ENCODE measurements at places on chromosomes 3 and 15.

DNA sequence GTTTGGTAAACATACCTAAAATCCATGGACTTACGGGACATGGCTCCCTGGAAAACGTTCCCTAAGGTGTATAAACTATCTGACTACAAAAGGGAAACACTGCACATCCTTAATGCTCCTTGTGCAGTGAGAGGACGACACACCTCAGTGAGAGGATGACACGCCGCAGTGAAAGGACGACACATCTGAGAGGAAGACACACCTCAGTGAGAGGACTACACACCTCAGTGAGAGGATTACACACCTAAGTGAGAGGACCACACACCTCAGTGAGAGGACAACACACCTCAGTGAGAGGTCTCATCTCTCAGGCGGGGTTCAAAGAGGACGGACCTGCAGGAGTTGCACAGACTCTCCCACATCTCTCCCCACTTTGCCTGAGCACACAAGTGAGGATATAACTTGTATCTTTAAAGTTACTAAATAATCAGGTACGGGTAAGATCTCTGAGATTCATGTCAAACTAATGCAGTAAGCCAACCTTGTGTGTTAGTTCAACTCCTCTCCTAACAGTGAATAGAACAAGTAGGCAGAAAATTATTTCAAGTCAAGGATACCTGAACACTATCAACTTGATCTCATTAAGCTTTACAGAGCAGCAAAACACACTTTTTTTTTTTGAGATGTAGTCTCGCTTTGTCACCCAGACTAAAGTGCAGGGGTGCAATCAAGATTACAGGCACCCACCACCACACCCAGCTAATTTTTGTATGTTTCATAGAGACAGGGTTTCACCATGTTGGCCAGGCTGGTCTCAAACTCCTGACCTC lies 32.1 kb downstream of the HERC2 start:
- DNase-seq: no peak

GRCh38 chr3:58581328-58582091 lies 4.3 kb upstream of the FAM107A start:
- DNase-seq: no peak

GRCh38 chr3:150252462-150252861 lies 155.6 kb upstream of the TSC22D2 start:
- DNase-seq: no peak

GRCh38 chr3:55621026-55621422 lies 133.9 kb upstream of the WNT5A start:
- DNase-seq: no peak

GRCh38 chr3:159786489-159787177 lies 202.0 kb upstream of the IL12A start:
- DNase-seq: no peak

DNA sequence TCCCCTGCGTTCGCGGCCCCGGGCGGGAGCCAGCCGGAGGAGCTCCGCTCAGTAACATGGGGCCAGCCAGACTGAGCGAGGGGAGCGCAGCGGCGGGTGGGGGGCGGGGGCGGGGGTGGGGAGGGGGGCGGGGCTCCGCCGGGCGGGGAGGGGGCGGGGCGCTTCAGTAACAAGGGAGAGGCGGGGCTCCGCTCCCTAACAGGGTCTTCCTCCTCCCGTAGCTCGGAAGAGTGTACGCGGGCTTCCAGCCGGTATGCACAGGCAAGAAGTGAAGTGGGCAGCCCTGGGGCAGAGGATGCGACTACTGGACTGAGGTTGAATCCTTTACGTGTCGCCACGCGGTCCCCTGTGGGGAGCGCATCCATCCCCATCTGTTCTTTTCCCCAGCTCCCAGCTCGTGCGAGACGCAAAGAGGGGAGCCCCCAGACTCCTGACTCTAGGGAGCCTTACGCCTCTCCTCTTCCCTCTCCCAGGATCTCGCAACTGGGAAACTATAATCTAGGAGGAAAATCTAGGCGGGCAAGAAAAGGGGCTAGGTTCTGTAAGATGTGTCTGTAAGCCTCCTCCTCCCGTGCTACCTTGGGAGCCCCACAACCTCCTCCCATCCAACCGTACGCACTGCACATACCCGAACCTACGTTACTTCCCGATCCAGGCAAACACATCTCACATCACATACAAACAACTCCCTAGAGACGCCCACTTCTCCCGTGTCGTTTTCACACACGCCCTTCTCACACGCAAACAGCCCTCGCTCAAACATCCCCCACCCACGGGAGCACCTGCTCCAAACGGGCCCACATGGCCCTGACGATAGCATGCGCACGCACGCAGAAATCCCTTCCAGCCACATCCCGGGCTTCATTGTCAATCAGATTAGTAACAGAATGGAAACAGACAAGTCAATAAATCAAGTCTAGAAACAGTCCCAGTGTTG lies at the start of gene SHF:
Gene SHF (minus strand): TSS at position 73 of the 937 bp plus-strand sequence. CDS start 15 bp downstream, at position 58.
- peak; percentile 62 for DNase-seq

- peak; percentile 9 for DNase-seq
Observed at GRCh38 chr3:47283193-47283537, 421 bp downstream of the KLHL18 start.

DNA sequence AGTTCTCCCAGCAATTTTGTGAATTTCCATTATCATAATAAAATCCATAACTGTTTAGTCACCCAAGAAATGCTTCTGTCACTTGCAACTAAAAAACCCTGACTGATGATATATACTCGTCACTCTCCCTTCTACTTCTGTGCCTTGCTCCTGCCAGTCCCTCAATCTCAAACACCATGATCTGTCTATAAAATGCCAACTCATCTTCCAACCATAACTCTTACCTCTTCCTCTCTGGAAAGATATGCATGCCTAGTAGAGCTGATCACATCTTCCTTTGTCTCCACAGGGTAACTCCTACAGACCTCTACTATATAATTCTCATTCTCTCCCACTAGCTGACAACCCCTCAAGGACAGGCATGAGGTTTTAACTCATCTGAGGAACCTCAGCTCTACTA lies 5.2 kb upstream of the VEPH1 start:
- no peak for DNase-seq

DNA sequence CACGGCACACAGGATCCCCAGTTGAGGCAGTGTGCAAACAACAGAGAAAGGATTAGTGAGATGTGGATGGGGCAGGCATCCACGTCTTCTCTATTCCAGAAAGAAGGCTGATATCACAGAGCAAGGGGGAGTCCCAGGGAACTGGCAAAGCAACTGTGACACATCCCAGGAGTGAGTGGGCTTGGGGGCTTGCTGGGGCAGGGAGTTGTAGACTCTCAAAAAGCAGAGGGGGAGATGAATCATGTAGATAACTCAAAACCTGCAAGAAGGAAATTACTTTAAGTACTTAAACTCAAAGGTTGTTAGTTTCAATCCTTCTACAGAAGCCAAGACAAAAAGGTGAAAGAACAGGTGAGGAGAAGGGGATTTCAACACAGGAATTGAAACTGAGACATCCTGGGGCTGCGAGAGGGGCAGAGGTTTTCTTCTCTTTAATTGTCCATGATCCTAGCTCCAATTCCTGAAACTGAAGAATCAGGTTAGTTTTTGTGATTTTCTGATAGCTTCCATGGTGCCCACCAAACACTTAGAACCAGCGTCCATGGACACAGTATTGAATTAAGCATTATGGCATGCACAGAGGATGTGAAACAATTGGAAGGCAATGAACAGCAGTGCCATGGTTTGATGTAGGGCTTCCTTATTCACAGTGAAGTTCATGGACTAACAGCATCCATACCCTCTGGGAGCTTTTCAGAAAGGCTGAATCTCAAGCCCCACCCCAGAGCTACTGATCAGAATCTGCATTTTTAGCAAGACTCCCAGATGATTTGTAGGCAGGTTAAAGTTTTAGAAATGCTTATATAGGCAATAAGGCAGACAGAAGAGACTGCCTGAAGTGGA lies 52.0 kb downstream of the CCR3 start:
- no peak for DNase-seq

DNA sequence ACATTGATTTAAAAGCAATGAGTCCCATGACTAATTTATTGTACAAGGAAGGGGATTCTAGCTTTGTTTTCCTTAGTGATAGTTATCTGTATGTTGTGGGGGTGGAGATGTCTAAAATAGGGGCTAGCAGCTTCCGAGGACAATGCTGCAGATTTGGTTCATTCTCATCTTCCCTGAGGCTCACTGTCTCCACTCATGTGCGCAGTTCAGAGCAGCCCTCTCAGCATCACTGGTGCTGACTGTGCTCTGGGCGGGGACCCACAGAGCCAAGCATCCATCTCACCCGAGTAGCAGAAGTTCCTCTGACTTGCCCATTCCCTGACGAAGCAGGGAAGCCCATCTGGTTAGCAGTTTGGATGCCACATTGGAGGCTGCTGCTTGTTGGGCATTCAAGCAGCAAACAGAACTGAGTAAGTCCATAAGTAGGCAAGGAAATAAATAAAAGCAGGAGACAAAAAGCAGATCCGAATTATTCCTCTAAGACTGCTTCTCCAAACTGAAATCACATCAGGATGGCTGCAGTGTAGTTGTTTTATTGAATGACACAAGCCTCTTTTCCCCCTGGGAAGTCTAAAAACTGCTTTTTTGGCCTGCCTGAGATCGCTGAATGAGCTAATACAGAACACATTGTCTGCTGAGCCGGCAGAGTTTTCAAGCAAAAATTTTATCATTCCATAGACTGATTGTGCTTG lies 27.5 kb downstream of the RARB start:
- DNase-seq: no peak

DNA sequence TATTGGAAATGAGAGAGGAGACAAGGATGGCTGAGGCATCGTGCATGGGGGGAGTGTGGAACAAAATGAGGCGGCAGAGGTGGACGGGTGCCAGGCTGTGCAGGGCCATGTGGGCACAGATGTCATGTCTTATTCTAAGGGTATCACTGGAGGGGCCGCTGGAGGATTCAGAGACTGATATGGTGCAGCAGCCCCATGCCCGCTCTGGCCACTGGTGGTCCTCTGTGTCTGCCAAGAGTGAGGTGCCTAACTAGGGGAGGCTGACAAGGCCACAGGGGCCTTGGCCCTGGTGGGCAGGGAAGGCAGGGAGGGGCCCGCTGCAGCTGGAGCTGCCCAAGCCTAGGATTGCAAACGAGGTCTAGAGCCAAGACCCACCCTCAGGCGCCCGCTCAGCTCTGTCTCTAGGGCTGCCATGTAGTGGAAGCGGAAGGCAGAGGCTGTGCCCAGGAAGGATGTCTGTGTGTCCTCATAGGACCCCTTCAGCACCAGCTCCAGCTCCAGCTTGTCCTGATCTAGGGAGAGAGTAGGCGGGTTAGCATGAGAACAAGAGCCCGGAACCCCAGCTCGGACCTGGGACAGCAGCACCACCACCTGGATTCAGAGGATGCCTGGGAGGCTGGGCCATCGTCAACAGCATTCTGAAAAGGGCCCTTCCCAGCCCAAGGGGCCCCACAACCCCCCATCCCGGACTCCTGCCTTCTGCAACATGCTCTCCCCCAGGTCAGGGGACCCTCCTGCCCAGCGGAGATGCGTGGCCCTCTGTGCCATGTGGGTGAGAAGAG lies 11.3 kb downstream of the PLA2G4D start:
- DNase-seq: no peak

Data from NCI-H1092 treated with DMSO at 0.1 percent for 48 hours (cell line).